ENCODE measurements at places on chromosomes 12 and 14.

DNA sequence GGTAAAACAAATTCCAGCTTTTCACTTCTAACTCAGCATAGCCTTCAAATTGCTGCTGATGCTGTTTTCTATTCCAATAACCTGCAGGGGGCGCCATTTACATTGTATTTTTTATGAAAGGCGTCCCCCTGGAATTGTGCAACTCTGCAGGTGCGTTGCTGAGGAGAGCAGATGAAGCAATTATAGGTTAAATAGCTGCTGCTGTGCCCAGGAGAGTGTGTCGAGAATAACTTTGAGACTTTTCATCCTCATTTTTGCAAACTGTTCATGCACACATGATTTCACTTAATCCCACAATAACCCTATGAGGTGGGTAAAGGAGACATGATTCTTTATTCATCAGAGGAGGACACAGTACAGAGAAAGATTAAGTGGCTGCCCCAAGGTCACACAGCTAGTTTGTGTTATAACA lies 75.7 kb downstream of the MYRFL start:
- DNase-seq = peak; percentile 34

DNA sequence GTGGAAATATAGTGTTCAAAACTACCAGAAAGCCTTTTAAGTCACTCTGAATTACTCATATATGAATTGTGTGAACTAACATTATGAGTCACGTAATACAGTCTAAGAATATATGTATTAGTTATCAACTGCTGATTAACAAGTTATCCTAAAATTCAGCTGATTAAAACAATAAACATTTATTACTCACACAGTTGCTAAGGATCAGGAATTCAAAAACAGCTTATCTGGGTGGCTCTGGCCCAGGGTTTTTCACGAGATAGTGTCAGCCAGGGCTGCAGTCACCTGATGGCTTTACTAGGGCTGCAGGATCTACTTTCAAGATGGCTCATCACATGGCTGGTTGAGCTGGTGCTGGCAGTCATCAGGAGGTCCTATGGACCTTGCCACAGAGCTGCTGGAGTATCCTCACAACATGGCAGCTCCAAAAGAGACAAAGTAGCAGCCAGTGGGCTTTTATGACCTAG lies 36.5 kb downstream of the CORO1C start:
- no peak for DNase-seq

GRCh38 chr14:51107801-51108200 lies 12.9 kb upstream of the TRIM9 start:
- DNase-seq = no peak

GRCh38 chr14:91342206-91342760 lies 75.3 kb downstream of the CCDC88C start:
- DNase-seq = no peak

DNA sequence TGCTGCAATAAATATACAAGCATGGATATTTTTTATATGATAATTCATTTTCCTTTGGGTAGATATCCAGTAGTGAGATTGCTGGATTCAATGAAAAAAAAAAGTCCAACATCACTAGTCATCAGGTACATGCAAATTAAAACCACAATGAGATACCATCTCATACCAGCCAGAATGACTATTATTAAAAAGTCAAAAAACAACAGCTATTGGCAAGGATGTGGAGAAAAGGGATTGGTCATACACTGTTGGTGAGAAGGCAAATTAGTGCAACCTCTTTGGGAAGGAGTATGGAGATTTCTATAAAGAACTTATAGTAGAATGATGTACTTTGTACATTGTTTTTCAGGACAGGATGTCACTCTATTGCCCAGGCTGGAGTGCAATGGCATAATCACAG lies 531.2 kb upstream of the MGAT4C start:
- DNase-seq = no peak

DNA sequence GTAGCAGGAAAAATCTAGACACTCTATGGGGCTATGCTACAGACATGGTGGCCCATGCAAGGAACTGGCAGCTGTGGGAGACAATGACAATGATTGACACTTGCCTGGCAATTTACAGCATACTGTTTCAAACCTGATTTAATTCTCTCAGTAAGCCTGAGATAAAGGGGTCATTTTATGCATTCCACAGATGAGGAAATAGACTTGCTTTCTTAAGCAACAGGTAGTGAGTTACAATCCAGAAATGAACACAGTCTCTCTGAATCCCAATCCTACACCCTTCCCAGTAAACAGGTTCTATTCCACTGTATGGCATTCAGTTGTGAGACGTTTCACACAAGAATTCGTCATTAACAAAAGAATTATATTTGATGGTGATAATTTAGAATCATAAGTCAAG lies 15.5 kb upstream of the PCNX1 start:
- no peak for DNase-seq

DNA sequence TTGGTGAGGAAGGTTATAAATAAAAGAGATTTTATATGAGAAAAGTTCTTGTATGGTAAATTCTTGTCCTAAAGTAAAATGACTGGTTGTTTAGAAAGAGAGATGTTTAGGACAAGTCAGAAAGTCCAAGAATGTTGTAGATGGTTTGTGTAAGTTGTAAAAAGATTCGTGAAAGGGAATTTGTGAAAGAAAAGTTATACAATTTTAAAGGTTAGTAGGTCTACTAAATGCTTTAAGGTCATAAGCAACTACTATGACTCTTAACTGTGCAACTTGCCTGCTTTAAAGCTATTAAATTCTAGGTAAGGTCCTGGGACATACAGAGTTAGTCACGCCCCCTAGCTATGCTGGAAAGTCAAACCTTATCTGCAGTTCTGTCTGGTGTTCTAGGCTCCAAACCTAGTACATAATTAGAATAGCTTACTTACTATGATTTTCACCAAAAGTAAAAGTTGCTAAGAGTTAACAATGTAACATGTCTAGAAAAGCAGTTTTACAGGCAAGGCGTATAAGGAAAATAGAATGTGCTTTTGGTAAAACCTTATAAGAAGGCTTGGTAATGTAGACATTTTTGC lies 11.2 kb upstream of the DHRS2 start:
- no peak for DNase-seq

DNA sequence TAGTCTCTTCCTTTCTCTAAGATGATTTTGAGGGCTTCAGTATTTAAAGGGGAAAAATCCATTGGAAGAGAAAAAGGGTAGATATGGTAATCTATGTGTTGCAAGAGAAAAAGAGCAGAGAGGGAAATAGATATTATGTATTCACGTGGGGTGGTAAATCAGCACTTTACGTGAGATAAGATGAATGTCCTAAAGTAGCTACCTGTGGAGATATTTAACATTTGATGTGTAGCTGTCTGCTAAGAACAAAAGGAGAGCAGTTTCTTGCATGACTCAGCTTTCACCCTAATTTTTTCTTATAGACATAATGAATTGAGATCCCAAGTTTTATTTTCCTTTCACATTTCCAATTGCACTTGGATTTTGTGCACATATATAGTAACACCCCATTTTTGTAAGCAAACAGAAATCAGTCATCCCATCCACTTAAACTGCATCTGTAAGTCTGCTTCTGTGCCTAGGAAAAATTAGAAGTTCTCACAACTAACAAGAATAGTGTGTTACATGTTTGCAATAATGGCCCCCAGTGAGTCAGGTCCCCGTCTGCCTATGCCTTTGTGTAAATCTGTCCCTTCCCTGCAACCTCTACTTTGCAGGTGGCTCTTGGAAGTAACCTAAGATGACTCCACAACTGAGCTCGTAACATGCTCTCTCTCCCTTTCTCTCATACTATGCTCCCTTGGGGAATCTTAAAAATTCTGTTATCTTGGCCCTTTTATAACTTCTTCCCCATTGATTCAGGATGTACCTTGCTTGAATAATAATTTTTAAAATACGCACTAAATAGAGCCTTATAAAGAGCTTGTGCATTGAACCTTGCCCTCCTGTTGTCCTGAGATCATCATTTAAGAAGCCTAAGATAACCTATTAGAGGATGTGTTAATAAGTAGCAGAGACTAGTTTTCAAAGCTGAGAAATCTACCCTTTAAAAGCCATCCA lies 3.7 kb downstream of the TMTC3 start:
- DNase-seq = no peak

GRCh38 chr14:76174982-76175381 lies 23.3 kb downstream of the GPATCH2L start:
- DNase-seq = no peak

DNA sequence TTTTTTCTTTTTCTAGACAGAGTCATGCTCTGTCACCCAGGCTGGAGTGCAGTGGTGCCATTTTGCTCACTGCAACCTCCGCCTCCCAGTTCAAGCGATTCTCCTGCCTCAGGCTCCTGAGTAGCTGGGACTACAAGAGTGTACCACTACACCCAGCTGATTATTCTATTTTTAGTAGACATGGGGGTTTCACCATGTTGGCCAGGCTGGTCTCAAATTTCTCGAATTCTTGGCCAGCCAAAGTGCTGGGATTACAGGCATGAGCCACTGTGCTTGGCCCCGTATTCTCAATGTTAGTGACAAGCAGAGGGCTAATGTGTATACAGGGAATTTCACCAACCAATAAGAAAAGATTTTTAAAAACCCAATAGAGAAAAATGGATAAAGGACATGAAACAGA lies 8.4 kb downstream of the PLBD2 start:
- no peak for DNase-seq

- DNase-seq = no peak
These were observed 4.1 kb downstream of the NINJ2 start for GRCh38 chr12:659090-659683.

- DNase-seq = no peak
These were observed 131.3 kb downstream of the TMTC3 start for GRCh38 chr12:88273450-88273849.

DNA sequence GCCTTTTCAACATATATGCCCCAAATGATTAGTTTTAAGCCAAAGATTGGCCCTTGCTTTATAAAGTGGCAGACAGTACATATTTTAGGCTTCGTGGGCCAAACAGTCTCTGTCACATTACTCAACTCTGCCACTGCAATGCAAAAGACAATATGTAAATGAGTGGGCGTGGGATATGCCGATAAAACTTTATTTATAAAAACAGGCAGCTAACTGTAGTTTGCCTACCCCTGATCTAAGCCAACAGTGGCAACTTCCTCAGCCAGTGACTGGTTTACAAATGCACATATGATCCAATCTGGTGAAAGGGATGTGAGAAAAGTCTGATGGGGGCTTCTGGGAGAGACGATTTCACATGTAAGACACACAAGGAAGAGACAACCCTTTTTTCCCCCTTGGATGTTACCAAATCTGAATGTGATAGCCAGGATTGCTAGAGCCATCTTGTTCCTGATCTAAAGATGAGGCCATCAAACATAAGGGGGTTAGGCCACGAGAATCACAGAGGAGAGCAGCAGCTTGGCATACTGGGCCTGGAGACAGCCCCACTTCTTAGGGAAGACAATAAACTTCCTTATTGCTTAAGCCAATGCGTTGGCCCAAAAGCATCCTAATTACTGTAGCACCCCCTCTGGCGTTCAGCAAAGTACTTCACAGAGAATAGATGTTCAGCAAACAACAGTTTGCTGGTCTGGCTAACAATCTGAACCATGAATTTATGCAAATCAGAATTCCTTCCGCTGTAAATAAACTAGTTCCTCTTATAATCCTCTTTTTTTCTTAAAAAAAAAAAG lies 75.2 kb upstream of the TMCC3 start:
- DNase-seq = no peak

DNA sequence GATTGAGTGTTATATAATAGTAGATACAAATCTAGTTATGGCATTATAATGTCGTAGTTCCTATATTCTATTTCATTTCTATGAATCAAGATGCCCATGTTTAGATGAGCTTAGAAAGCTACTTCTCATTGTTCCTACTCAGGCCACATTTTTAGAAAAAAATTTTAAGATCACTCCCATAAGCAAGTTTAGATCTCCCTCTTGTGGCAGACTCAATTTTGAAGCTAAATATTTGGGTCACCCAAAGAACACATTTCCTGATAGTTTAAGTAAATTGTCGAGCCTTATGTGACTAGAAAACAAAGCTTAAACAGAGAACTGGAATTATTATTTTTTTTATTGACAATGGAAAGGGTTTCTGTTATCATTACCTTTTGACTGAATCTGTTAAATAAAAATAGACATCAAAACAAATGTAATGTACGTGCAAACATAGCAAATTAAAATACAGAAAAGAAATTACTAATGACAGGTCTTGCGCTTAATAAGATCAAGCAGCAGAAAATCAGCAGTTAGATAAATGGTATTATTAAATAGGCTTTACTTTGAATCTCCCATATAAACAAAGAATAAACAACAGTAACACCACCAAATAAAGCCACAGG lies 180.2 kb downstream of the ACSS3 start:
- no peak for DNase-seq

- peak; percentile 58 for DNase-seq
These were observed 4.1 kb downstream of the TSHR start for GRCh38 chr14:80959496-80959895.

- DNase-seq = no peak
These were observed 14.3 kb downstream of the CHGA start for GRCh38 chr14:92937051-92937937.

DNA sequence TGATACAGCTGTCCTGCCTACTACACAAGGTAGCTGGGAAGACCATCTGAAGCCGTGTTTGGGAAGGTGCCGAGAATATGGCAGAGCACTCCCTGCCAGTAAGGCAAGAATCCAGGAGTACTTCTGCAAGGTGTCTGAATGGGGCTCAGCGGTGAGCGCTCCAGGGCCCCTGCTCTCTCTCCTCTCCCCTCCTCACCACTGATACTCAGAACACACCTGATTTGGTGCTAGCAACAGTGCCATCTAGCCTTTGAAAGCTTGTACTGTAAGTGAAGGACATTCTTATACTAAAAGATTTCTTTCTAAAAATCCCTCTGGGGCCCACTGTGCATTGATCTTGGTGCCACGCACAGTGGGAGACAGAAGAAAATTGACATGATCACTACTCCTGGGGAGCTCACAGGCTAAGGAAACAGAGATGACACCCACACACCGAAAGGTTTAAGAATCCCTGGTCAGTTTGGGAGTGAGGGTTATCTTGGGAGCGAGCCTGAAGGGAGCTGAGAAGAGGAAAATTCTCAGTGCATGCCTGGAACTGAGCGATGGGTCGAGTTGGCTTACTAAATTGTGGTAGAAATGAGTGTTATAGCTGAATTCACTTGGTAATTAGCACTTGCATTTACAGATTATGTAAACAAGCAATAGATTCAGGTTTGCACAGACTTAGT lies 216.9 kb downstream of the NTF3 start:
- no peak for DNase-seq

DNA sequence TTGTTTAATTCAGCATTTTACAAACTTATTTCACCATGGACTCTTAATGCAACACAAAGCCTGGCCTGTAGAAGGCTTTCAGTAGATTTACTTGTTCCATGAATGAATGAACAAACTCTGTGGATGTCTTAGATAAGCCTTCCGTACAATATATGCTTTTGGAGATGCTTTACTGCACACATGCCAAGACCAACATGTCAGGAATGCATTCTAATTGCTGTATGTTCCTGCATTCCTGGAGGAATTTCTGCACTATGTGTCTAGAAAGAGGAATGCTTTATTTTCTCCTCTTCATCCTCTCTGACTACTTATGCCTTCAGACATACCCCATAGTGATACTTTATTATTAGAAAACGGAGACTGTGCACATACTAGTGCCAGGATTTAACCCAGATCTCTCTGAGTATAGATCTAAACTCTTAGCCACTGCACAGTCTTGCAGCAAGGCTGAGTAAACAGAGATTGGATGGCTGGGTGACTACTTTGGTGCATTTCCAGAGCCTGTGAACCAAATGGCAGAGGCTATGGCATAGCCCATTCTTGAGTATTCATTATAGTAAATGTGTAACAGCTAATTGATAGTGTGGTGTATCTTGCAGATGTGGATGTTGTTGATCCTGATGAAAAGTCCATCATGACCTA lies 108.2 kb downstream of the SYNE2 start:
- no peak for DNase-seq

All from central memory CD4-positive, alpha-beta T cell (primary cell).